Fibroblast of the aortic adventitia (primary cell): ENCODE measurements at places on chromosomes 2 and 18.

- DNase-seq: no peak
Measured at GRCh38 chr2:171889333-171889732, 4.7 kb downstream of the SLC25A12 start.

GRCh38 chr2:159737292-159737916 lies 25.1 kb downstream of the MARCHF7 start:
- peak; percentile 37 for DNase-seq

DNA sequence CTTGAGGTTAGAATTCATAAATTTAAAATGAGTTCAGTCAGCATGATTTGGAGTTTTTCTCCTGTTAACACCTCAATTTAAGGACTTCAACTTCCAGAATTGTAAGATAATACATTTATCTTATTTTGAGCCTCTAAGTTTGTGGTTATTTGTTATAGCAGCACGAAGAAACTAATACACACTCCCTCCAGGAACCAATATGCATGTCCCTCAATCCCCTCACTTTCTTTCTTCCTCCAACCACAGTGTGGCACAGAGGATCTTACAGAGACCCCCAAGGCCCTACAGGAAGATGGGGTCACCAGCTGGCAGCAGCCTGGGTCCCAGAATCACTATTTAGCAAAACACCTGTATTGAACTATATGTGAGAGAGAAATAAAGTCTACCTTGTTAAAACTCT lies 242.0 kb downstream of the RAD51AP2 start:
- no peak for DNase-seq

- DNase-seq: no peak
Measured at GRCh38 chr2:234147335-234147861, 96.9 kb downstream of the SPP2 start.

DNA sequence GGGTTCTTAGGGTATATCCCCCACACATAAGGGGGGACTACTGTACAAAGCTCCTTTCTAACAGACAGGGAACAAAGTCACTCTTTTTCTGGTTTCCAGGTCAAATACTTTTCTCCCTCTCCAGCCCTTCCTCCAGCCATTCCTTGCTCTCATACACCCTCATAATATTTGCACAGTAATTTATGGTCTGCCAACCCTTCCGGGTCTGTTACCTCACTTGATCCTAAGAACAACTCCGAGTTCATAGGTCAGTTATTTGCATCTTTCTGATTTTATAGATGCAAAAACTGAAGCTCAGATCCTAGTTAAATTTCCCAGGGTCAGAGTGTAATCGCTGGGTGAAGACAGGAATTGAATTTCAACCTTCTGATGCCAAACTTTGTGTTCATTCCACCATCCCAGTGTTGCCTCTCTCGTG lies 14.8 kb upstream of the MATN3 start:
- no peak for DNase-seq

GRCh38 chr2:133431289-133431688 lies 137.0 kb downstream of the NCKAP5 start:
- DNase-seq: no peak

DNA sequence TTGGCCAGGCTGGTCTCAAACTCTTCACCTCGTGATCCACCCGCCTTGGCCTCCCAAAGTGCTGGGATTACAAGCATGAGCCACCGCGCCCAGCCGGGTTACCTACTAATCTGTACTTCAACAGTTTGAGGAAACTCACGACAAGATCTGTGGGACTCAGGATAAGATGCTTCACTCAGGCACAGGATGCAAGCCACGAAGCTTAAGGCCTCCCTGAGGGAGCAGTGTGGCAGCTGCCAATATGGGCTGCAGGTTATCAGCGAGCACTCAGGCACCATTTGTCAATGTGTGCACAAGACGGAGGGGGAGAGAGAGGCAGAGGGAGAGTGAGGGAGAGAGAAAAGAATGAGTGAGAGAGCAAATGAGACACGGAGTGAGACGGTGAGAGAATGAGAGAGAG lies 173.6 kb upstream of the RAB6C start:
- no peak for DNase-seq

DNA sequence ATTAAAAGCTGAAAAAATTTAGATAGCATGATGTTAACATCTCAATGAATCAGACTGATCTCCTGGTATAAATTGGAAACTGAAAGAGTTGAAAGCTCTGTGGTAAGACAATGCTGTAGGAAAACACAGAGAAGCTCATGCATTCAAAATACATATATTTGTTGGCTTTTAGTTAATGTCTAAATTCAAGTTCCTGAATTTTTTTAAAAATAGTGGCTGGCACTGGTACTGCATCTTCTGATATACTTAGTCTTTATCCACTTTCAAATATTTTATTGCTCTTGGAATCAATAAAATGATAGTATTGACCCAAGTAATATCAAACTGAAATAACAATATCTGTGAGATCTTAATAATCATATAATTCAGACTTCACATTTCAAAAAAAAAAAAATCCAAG lies 151.4 kb upstream of the FIGN start:
- no peak for DNase-seq

DNA sequence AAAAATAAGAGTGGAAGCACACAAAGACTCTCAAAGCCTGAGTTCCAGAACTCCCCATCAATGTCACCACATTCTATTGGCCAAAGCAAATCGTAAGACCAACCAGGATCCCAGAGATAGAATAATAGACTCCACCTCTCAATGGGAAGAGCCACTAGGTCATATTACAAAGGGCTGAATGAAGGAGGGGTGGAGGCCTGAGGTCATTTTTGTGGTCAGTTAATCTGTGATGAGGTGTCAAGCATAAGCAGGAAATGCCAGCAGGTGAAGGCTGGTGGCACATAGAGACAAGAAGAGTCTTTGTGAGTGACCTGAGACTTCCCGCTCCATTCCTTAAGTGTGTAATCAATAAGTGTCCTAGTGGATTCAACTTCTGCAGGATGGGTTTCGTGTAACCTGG lies 144.3 kb downstream of the TFCP2L1 start:
- no peak for DNase-seq

GRCh38 chr18:50473881-50474280 lies 86.0 kb upstream of the MAPK4 start:
- DNase-seq: no peak

GRCh38 chr2:103667335-103667884 lies 905.6 kb downstream of the TMEM182 start:
- no peak for DNase-seq

DNA sequence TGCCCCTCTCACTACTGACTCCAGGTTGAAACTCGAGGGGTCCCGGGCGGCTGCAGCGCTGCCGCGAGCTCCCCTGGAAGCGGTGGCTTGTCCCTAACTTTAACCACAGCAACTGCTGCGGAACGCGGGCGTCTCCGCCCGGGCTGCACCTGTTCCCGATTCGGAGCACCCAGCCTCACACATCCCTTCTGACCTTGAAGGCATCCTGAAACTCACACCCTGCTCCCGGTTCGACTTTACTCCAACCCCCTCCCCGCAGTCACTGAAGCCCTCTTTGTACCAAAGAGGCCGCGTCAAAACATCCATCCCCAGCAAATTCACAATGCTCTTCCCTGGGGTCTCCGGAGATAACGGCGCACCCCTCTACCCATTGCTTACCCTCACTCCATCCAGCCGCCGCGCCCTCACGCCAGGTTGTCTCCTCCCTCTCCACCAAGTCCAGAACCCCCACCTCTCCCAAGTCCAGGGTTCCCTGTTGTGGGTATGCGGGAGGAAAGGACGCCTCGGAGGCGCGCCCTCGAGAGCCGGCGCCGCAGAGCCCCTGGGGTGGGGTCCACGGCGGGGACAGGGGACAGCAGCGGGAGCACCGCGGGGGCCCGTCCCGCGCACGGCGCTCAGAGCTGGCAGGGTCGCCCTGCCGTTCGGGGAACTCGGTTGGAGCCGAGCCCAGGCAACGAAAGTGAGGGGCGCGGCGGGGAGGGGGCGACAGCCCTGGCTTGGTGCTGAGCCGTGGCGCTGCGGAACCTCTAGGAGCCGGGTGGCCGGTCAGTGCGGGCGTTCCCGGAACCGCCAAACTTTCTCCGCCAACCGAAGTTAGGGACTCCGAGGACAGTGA lies 934 bp downstream of the MYO5B start:
- no peak for DNase-seq

GRCh38 chr18:67072791-67073190 lies 443.7 kb downstream of the DSEL start:
- DNase-seq: no peak

DNA sequence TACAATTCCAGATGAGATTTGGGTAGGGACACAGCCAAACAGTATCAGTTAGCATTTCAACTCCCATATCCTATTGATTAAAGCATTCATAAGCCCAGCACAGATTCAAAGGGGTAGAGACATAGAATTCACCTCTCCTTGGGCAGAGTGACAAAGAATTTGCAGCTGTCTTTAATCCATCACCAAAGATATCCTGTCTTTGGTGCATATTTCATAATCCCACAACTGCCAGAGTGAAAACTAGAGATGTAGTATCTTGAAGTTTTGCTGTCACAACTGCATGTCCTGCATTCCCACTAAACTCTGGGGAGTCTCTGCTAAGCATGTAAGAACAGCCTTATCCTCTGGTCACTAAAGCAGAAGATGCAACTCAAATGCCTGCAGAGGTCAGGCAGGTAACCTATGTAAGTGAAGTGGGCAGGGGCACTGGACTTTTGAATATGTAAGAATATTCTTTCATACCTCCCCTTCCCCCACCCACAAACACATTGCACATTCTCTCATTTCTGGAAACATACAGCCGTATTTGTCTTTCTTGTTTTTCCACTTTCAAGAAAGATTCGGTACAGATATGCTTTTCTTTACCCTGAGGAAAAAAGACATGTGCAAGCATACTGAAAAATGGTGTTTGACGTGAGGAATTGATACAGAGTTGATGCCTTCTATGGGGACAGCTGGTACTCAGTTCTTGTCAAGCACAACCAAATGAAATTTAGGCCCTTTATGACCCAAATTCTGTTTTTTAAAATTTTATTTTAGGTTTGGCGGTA lies 283.1 kb downstream of the SP3 start:
- DNase-seq: no peak

DNA sequence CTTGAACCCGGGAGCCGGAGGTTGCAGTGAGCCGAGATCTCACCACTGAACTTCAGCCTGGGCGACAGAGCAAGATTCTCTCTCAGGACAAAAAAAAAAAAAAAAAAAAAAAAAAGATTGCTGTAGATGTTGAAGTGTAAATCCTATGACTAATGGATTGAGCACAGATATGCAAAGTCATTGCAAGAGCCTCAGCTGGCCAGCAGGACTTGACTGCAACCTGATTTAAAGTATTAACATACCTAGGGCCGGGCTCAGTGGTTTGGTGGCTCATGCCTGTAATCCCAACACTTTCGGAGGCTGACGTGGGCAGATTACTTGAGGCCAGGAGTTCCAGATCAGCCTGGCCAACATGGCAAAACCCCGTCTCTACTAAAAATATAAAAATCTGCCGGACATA lies 103.4 kb upstream of the MSH2 start:
- peak; percentile 72 for DNase-seq

DNA sequence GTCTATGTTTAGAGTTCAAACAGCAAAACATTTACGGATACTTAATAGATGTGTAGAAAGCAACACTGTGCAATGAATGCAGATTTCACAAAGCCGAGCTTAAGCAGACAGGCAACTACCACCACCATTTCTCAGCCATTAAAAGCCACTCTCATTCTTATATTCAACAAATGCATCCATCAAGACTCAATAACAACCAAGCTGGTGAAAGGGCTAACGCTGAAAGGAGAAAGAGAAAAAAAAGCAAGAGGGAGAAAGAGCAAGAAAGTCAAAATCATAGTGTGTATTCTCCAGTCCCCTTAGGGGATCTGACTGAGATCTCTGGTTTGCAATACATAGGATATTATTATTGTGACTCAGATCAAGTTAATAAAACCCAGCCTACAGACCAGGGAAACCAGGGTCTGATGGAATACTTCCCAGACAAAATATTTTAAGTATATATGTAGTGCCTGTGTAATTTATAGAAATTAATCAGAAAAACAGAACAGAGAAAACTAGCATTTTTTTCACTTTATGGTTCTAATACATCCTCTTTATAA lies 14.1 kb downstream of the SATB2 start:
- peak; percentile 44 for DNase-seq

DNA sequence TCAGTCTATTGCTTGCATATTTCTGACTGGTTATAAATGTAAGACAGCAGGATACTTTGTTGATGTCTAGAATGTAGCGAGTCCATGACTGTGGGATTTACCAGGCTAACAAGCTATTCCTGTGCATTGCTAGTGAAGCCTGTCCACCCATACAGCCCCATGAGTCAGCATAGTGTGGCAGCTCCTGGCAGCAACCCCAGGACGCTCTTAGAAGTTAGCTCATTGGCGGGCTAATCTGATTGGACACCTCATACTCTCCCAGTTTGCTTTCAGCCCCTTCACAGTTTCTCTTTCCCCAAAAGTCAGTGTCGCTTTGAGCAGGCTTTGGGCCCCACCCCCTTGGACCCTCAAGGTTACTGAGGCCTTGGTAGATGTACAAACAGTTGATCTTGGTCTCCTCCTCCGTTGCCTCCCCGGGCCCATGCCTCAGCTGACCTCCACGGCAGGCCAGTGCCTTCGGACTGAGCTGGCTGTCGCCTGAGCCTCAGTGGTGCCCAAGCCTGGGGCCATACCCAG lies 48.0 kb downstream of the COA5 start:
- peak; percentile 83 for DNase-seq

GRCh38 chr2:227816507-227817294 lies 3.1 kb downstream of the CCL20 start:
- peak; percentile 66 for DNase-seq

DNA sequence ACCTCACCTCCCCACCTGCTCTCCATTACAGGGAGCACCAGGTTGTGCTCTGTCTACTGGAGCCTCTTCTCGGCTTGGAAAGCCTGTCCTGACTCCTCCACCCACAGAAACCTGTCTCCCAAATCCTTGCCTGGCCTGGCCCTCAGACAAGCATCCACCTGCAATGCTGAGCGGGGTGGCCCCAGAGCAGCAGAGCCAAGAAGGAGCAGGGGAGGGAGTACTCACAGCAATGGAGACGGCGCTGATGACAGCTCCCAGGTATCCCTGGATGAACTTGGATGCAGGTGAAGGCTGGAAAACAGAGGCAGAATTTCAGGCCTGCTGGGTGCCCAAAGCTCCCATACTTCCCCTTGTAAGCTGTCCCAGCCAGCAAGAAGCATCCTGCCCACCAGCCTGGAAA lies 72.8 kb downstream of the SFXN5 start:
- DNase-seq: no peak
